Aorta (tissue), 5 donors: ENCODE measurements at places on chromosomes 4 and X.

GRCh38 chr4:108849611-108850168 lies 86.8 kb upstream of the ETNPPL start:
- no peak for DNase-seq

GRCh38 chr4:76022031-76022430 lies 1.3 kb downstream of the CXCL10 start:
- no peak for DNase-seq

GRCh38 chr4:152485726-152486276 lies 50.1 kb downstream of the FBXW7 start:
- no peak for DNase-seq

GRCh38 chr4:4800646-4801408 lies 58.6 kb upstream of the MSX1 start:
- DNase-seq: no peak

- no peak for DNase-seq
These were observed 708 bp downstream of the BCLAF3 start for GRCh38 chrX:19990151-19990555.

- DNase-seq: no peak
These were observed 82.4 kb downstream of the HTRA3 start for GRCh38 chr4:8351931-8352367.

GRCh38 chr4:164874789-164875188 lies 2.2 kb upstream of the APELA start:
- DNase-seq: no peak

GRCh38 chr4:85778632-85779131 lies 303.7 kb downstream of the ARHGAP24 start:
- no peak for DNase-seq

DNA sequence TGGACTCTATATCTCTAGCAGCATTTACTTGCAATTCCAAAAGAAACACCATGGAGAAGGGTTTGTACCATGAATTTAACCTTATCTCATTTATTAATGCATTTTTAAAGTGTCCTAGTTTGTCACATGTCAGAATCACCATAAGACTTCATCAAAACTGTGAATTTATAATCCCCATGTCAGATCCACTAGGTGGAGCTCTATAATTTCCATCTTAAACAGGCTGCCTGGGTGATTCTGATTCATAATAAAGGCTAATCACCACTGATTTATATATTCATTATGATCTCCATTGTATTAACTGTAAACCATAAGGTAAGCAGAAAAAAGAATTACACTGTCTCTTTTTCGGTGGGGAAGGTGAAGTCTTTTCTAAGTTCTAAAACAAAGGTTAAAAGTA lies 4.0 kb downstream of the TCEAL2 start:
- DNase-seq: no peak

DNA sequence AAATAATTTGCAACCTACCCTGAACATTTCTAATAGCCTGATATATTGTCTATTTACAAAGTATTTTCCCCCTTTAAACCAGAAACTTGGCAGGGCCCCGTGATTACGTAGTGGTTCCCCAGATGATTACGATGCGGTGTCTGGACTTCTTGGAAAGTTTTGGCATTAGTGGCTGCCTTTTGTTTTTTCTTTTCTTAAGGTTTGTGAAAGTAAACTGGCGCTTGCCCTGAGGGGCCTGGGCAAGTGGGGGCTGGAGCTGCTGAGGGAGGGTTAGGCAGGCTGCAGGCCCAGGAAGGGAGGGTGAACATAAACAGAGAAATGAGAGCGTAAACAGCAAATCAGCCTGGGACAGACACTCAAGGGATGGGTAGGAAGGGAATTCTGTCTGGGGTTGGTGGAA lies 123.6 kb upstream of the MSX1 start:
- no peak for DNase-seq

DNA sequence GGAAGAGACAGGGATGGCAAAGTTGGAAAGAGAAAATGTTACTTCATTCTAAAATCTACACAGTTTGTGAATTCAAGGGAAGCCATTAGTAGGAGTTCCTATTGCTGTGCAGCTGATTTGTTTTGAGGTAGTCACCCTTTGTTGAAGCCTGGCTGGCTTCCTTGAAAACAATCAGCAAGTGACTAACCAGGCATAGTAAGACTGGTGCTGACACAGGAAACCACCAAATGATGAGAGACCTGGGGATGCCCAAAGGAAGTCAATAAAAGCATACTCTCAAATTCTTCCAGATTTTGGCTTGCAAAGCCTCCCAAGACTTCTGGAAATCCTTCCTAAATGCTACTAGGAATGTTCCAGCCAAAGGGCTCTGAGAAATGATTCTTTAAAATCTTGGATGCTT lies 23.9 kb upstream of the PRDM8 start:
- DNase-seq: no peak

GRCh38 chrX:155662282-155662681 lies 49.5 kb upstream of the TMLHE start:
- no peak for DNase-seq

GRCh38 chr4:15706646-15707362 lies 3.9 kb downstream of the BST1 start:
- no peak for DNase-seq

DNA sequence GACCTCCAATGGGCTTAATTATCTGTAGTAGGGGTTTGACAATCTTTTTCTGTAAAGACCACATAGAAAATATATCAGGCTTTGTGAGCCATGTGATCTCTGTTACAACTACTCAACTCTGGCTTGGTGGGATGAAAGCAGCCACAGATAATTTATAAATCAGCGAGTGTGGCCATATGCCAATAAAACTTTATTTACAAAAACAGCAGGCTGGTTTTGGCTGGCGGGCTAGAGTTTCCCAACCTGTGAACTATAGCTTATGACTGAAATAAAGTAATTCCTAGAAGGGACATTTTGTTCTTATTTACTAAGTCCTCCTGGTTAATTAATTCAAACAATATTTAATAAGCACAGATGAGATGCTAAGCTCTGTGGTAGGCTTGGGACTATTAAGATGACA lies 35.9 kb upstream of the AMELX start:
- DNase-seq: no peak
